ENCODE measurements at places on chromosomes 11 and 22.

DNA sequence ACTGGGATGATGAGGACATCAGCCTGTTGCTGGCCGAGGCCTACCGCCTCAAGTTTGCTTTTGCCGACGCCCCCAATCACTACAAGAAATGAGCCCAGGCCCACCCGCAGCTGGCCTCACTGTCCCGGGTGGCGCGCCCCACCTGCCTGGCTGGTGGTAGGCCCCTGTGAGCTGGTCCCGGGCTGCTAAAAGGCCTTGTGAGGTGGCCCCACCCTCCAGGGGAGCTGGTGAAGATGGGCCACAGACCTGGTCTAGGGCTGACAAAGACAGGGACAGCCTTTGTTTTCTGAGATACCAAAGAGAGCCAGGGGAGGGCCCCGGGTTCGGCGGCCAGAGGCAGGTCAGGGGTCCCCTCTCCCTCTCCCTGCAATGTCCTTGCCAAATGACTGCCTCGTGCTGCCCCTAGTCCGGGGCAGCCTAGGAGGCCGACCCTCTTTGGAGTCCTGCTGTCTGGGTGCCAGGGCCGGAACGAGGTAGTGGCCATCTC, 411.1 kb downstream of the TBC1D22A start:
- no peak for DNase-seq

DNA sequence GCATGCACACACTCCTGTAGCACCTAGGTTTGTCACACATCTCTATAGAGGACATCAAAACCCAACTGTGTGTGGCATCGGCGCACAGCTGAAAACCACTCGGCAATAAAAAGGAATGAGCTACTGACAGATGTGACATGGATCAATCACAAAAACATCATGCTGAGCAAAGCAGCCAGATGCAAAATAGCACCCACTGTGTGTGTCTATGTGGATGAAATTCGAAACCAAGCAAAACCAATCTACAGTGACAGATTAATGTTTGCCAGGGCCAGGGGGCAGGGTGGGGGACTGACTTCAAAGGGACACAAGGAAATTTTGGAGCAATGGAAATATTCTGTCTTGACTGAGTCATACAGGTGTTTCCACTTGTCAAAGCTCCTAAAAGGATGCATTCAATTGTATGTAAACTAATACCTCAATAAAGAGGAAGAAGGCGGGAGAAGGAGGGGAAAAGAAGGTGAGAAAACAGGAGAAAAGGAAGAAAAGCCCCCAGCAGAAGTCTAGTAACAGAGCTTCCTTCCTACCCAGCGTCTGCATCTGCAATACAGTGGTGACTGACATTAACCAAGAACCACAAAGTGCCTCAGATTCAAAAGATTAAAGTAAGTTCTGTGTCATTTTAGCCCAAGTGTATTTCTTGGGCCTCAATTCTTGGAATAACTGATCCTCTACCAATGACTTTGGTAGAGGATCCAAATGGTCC, 49.8 kb downstream of the PACSIN2 start:
- DNase-seq: no peak

DNA sequence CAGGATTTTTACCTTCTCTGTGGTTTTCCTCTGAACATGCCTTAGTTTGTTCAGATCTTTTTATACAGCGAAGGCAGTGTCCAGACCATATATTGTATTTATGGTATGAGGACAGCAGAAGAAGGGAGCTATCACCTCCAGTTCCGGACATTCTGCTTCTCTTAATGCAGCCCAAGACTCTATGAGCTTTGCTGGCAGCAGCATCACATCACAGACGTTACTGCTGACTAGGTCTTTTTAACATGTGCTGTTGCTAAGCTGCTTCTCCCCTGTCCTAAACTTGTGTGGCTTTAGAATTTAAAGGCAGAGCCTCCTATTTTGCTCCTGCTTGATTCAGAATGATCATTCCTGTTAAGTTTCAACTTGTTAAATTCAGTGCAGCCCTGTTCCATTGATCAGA, 13.4 kb downstream of the MICAL2 start:
- no peak for DNase-seq

DNA sequence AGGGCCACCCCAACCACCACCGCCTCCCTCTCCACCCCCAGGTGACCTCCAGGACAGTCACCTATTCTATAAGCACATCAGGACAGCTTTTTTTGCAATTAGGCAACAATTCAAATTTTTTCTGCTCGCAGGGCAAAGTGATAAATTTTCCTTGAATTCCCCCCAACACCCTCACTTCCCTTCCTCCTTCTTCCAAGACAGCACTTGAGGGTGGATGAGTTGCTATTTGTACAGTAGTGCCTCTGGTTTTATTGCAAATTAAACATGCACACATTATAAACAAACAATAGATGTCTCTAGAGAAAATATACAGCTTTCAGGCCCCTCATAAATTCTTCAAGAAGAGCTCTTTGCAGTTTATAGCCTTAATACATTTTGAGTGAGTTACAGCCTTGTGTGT, 80.9 kb upstream of the USP47 start:
- no peak for DNase-seq

- no peak for DNase-seq
Measured at GRCh38 chr11:27216270-27217149, 146.5 kb downstream of the CCDC34 start.

DNA sequence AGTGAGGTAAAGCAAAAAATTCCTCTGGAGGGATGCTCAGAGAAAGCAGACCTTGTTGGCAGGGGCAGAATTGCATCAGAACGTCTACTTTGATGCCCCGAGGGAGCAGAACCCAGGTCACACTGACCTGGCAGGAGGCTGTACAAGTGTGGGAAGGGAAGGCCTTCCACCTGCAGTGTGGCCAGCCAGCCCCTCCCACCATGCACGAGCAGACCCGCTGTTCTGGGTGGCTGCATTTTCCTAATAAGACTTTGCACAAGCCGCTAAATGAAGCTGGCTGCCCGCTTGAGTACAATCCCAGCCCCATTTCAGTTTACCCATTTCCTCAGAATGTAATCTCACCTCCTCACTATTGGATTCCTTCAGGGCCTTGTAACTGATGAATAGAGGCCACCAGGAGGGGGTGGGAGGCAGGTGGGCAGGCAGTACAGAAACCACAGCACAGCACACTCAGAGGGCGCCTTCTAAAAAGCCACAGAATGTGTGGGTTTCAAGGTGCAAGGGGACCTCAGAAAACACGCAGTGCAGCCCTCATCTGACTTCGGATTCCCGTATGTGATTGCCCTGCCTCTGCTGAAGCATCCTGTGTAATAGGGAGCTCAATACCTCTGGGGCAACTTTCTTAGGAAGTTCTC, 316.6 kb downstream of the OPCML start:
- DNase-seq: no peak

GRCh38 chr11:127130321-127130720, 129.8 kb upstream of the KIRREL3 start:
- DNase-seq: no peak

DNA sequence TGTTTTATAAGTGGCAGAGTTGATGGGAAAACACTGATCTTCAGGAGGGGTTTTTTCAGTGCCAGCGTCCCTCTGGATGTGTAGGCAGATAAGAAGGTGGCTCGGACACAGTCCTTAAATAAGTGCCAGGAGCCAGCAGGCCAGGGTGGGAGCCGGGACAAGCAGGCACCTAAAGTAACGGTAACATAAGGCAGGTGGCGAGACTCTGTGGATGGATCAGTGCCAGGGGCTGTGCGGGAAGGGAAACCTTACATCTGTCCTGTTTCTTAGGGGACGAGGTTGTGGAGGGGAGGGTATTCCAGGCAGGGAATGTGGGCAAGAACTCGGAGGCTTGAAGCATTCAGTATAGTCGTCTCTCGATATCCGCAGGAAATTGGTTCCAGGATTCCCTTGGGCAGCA, 15.9 kb downstream of the BCR start:
- no peak for DNase-seq

DNA sequence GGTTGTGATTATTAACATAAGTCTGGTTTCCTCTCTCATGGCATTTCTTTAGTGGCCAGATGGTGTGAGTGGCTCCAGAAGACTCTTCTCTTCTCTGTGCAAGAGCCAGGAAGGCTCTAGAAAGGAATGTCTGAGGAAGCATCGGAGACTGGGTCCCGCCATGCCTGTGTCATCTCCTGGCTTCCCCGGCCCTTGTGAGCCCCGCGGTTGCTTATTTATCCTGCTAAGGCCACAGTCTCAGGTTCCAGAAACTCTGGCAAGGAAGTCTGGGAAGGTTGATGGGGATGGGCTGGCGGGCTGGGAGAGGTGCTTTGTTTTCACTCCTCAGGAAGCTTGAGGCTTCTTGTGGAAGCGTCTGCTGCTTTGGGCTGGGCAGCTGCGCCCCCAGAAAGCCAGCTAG, 18.9 kb downstream of the BCR start:
- DNase-seq: no peak
